ENCODE measurements at places on chromosomes 6 and 20.

GRCh38 chr6:10587656-10588406, 66.7 kb downstream of the GCNT2 start:
- no peak overlapping the region for H3K4me3 ChIP-seq
- H3K36me3 ChIP-seq, result peaks cover 15% of the 10 kb centered on the region
- no peak overlapping the region for H3K27ac ChIP-seq
- DNase-seq, result no peak

GRCh38 chr20:1357921-1358671, 29.2 kb upstream of the SDCBP2 start:
- H3K4me3 ChIP-seq, result no peak overlapping the region
- H3K36me3 ChIP-seq, result peaks cover 96% of the 10 kb centered on the region
- H3K27me3 ChIP-seq, result no peaks in the 10 kb centered on the region
- H3K27ac ChIP-seq, result no peak overlapping the region
- H3K4me1 ChIP-seq, result no peaks in the 10 kb centered on the region

GRCh38 chr6:107460083-107460631, 793 bp upstream of the PDSS2 start:
- H3K27me3 ChIP-seq, result peaks cover 14% of the 10 kb centered on the region
- H3K4me1 ChIP-seq, result peaks cover 24% of the 10 kb centered on the region
- H3K27ac ChIP-seq, result peak overlapping the region; percentile 18
- peaks cover under 1% of the 10 kb centered on the region for H3K36me3 ChIP-seq
- DNase-seq, result no peak
- peak overlapping the region; percentile 91 for H3K4me3 ChIP-seq

DNA sequence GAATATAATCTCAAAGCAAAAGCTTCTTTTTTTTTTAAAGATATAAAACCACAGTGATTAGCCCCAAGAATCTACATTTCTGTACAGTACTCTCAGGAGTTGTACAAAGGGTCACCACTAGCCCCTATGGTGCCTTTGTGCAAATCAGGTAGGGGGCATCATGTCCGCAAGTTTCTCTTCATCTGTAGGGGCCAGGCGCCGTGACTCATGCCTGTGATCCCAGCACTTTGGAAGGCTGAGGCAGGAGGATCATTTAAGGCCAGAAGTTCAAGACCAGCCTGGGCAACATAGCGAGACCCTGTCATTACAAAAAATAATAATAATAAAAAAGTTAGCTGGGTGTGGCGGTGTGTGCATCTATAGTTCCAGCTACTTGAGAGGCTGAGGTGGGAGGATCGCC, 63.9 kb downstream of the ZMYND8 start:
- no peaks in the 10 kb centered on the region for H3K4me1 ChIP-seq
- H3K4me3 ChIP-seq, result no peak overlapping the region
- DNase-seq, result no peak
- H3K27ac ChIP-seq, result no peak overlapping the region
- no peaks in the 10 kb centered on the region for H3K27me3 ChIP-seq

GRCh38 chr6:22019857-22020256, 277.0 kb downstream of the PRL start:
- no peaks in the 10 kb centered on the region for H3K27me3 ChIP-seq
- peaks cover 22% of the 10 kb centered on the region for H3K36me3 ChIP-seq
- no peak overlapping the region for H3K4me3 ChIP-seq
- no peak overlapping the region for H3K27ac ChIP-seq
- no peak for DNase-seq

DNA sequence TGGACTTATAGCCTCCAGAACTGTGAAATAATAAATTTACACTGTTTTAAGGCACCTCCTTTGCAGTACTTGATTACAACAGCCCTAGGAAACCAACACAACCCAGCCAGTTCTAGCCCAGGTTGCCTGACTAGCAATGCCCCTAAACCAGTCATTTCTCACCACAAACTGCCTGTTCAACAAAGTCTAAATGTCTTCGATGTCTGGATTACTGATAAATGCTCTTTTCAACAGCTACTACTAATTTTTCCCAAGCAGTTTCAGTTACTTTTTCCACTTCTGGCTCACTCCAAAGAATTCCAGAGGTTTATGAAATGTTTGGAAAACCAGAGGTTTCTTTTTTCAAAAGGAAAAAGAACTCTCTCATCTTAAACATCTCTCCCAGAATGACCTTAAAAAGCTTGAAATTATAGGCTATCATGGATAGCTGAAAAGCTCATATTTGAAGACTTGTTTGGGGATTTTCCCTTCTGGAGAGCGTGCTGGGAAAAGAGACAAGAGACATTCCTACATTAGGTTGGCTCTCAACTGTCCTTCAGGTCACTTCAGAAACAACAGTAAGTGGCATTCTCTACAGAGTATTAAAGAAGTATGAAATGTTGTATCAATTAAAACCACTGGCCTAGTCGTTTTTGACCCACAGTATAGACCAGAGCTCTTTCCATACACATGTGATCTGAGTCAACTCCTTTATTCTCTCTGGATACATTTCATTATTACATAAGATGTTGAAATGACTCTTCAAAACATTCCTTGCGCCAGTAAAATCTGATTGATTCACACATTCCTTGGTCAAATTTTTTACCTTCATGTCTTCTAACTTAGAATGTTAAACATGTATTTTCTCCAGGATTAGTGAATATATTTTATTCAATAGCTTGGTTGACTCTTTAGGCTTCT, 265.9 kb downstream of the COL12A1 start:
- H3K4me3 ChIP-seq, result no peak overlapping the region
- H3K36me3 ChIP-seq, result no peaks in the 10 kb centered on the region
- peaks cover 7% of the 10 kb centered on the region for H3K4me1 ChIP-seq
- no peak overlapping the region for H3K27ac ChIP-seq

- no peak for DNase-seq
- no peak overlapping the region for H3K27ac ChIP-seq
- no peaks in the 10 kb centered on the region for H3K4me1 ChIP-seq
- no peak overlapping the region for H3K4me3 ChIP-seq
- H3K36me3 ChIP-seq, result no peaks in the 10 kb centered on the region
Observed at GRCh38 chr6:51029561-51029960, 210.9 kb downstream of the TFAP2B start.

- DNase-seq, result no peak
- H3K27ac ChIP-seq, result no peak overlapping the region
- no peak overlapping the region for H3K4me3 ChIP-seq
- H3K27me3 ChIP-seq, result peaks cover 10% of the 10 kb centered on the region
Observed at GRCh38 chr6:89027756-89028155, 52.8 kb upstream of the PNRC1 start.

DNA sequence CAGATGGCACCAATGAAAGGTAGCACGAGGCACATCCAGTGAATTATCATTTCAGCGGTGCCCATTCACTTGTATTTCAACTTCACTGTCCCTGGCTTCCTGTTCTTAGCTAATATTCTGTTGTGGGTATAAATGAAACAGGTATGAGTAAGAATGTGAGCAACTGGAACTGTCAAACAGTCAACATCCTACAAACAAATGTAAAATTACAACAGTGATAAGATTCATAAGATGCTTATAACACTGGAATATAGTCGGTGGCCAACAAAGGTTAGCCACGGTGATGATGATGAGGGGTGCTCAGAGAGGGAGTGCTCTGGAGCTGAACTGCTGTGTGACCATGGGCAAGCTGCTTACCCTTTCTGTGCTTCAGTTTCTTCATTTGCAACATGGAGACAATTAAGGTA, 74.9 kb upstream of the TOX2 start:
- H3K36me3 ChIP-seq, result no peaks in the 10 kb centered on the region
- H3K27me3 ChIP-seq, result peaks cover 5% of the 10 kb centered on the region
- DNase-seq, result no peak
- no peak overlapping the region for H3K4me3 ChIP-seq
- H3K27ac ChIP-seq, result no peak overlapping the region
- H3K4me1 ChIP-seq, result no peaks in the 10 kb centered on the region

DNA sequence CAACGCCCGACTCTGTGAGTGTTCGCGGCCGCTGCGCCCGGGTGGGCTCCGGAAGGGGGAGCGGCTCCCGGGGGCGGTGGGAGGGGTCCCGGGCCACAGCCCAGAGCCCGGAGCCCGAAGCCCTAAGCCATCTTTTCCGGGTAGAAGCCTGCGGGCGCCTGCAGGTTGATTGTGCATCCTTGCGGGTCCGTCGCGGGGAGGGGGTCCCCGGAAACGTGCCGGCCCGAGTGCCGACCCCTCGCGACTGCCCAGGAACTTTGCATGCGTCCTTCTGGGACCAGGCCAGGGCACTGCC, 413 bp downstream of the PTPRA start:
- H3K4me3 ChIP-seq, result peak overlapping the region; percentile 85
- peaks cover 50% of the 10 kb centered on the region for H3K4me1 ChIP-seq
- peak; percentile 82 for DNase-seq
- peaks cover 17% of the 10 kb centered on the region for H3K36me3 ChIP-seq
- no peak overlapping the region for H3K27ac ChIP-seq
- H3K27me3 ChIP-seq, result peaks cover 33% of the 10 kb centered on the region

- peaks cover 6% of the 10 kb centered on the region for H3K4me1 ChIP-seq
- H3K27me3 ChIP-seq, result peaks cover 2% of the 10 kb centered on the region
- no peak overlapping the region for H3K27ac ChIP-seq
- no peak for DNase-seq
- no peaks in the 10 kb centered on the region for H3K36me3 ChIP-seq
Observed at GRCh38 chr6:42306439-42307140, 88.9 kb upstream of the MRPS10 start.

GRCh38 chr6:39905640-39905975, 28.7 kb downstream of the MOCS1 start:
- no peak for DNase-seq
- peaks cover 6% of the 10 kb centered on the region for H3K27me3 ChIP-seq
- H3K27ac ChIP-seq, result peak overlapping the region; percentile 59
- H3K4me3 ChIP-seq, result no peak overlapping the region

- DNase-seq, result no peak
- peaks cover 72% of the 10 kb centered on the region for H3K4me1 ChIP-seq
- H3K27ac ChIP-seq, result peak overlapping the region; percentile 55
- H3K27me3 ChIP-seq, result peaks cover 6% of the 10 kb centered on the region
- H3K36me3 ChIP-seq, result peaks cover 66% of the 10 kb centered on the region
Observed at GRCh38 chr6:106094261-106094963, 8.3 kb downstream of the PRDM1 start.

- H3K4me1 ChIP-seq, result no peaks in the 10 kb centered on the region
- no peak overlapping the region for H3K4me3 ChIP-seq
- peak; percentile 25 for DNase-seq
- H3K27ac ChIP-seq, result no peak overlapping the region
- no peaks in the 10 kb centered on the region for H3K27me3 ChIP-seq
Observed at GRCh38 chr6:53979468-53980067, 131.7 kb upstream of the MLIP start.

DNA sequence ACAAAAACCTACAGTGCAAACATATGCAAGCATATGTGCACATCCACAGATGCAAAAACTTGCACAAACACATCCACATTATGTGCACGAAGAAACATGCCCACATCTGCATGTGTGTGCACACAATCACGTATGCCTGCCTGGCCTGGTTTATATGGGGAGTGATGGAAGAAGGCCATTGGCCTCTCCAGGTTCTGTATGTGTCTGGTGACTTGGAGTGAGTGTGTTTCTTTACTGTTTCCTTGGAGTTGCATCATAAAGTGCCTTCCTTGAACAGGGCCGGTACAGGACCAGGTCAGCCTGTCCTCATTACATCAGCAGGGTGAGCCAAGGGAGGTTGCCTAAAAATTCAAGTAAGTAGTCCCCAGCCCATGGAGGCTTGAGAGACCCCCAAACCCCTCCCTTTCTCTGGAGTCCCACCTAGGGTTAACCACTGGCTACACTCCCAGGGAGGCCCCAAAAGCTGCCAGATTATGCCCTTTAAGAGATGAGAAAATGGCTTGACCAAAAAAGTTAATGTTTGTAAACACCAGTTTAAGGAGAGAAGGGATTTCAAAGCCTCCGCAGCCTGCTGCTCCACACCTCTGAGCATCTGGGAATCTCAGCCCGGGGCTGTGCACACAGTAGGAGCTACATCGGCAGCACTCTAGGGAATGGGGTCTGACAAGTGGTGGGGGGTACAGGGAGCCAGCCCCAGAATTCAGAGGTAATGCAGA, 140.8 kb downstream of the VEGFA start:
- no peaks in the 10 kb centered on the region for H3K36me3 ChIP-seq
- peaks cover 44% of the 10 kb centered on the region for H3K4me1 ChIP-seq
- H3K27ac ChIP-seq, result no peak overlapping the region
- H3K4me3 ChIP-seq, result no peak overlapping the region
- DNase-seq, result no peak

DNA sequence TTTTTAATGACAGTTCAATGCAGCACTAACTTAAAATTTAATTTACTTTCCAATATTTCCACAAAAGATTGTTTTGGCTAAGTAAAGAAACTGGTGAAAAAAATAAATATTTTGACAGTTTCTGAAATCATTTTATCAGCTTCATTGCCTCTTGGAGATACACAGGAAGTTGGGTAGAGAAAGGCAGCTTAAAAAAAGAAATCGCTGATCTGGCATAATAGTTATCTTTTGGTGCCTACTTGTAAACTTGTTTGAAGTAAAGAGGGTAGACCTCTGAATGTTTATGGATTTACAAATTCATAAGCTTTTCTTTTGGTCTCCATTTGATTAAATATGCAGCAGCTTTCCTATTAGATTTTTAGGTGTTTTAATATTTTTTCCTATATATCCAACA, 103.4 kb downstream of the RTN4IP1 start:
- no peak overlapping the region for H3K4me3 ChIP-seq
- H3K27me3 ChIP-seq, result peaks cover 4% of the 10 kb centered on the region
- no peak overlapping the region for H3K27ac ChIP-seq
- H3K36me3 ChIP-seq, result no peaks in the 10 kb centered on the region
- H3K4me1 ChIP-seq, result no peaks in the 10 kb centered on the region

- H3K27me3 ChIP-seq, result peaks cover 55% of the 10 kb centered on the region
- no peak overlapping the region for H3K27ac ChIP-seq
- no peaks in the 10 kb centered on the region for H3K4me1 ChIP-seq
- H3K4me3 ChIP-seq, result no peak overlapping the region
- no peaks in the 10 kb centered on the region for H3K36me3 ChIP-seq
- no peak for DNase-seq
Observed at GRCh38 chr20:45117581-45117980, 2.6 kb upstream of the WFDC5 start.

DNA sequence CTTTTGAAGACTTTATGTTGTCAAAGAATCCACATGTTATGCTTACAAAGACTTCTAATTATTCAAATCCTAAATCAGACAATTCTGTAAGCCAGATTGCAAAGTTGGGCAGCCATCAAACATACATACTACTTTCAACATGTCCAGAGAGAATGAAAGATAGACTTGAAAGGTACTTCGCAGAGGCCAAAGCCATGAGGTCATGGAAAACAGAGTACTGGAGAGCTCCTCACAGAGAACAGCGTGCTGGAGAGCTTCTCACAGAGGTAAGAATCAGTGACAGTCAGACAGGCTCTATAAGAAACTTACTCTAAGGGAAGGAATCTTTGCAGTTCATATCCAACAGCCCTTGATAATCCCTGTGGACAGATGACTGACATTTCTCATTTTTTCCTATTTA, 400.2 kb downstream of the GJA1 start:
- no peak overlapping the region for H3K27ac ChIP-seq
- peaks cover 5% of the 10 kb centered on the region for H3K4me1 ChIP-seq
- H3K4me3 ChIP-seq, result no peak overlapping the region
- no peak for DNase-seq
- H3K27me3 ChIP-seq, result peaks cover 9% of the 10 kb centered on the region

DNA sequence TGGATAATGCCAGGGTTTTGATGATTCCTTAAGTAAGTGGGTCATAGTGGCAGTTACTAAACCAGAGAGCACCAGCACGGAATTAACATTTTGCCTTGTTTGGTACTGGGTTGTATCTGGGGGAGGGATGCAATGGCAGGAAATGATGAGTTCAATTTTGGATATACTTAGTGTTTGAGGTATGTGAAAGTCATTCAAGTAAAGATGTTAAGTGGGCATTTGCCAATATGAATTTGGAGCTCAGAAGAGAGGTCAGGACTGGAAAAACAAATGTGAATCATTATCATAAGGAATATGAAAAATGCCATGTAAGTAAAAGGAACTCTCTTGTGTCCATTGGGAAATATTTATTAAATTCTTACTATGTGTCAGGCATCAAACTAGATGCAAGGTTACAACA, 6.2 kb downstream of the PXT1 start:
- H3K4me1 ChIP-seq, result peaks cover 16% of the 10 kb centered on the region
- no peak for DNase-seq
- H3K36me3 ChIP-seq, result no peaks in the 10 kb centered on the region
- H3K27me3 ChIP-seq, result no peaks in the 10 kb centered on the region
